Stimulated activated naive CD4-positive, alpha-beta T cell (primary cell): ENCODE measurements at places on chromosomes 1 and 21.
A peak's percentile ranks its signal among the peaks of the same experiment; 100 is the strongest.

GRCh38 chr1:181541947-181542346 is 58.6 kb downstream of the CACNA1E start:
- no peak for DNase-seq

GRCh38 chr1:40383488-40384412 is 10.2 kb downstream of the SMAP2 start:
- no peak for DNase-seq

- no peak for DNase-seq
Observed at GRCh38 chr1:209223791-209224190, 359.7 kb upstream of the CAMK1G start.

- DNase-seq: no peak
Observed at GRCh38 chr1:44174630-44175029, 33.2 kb upstream of the KLF18 start.

DNA sequence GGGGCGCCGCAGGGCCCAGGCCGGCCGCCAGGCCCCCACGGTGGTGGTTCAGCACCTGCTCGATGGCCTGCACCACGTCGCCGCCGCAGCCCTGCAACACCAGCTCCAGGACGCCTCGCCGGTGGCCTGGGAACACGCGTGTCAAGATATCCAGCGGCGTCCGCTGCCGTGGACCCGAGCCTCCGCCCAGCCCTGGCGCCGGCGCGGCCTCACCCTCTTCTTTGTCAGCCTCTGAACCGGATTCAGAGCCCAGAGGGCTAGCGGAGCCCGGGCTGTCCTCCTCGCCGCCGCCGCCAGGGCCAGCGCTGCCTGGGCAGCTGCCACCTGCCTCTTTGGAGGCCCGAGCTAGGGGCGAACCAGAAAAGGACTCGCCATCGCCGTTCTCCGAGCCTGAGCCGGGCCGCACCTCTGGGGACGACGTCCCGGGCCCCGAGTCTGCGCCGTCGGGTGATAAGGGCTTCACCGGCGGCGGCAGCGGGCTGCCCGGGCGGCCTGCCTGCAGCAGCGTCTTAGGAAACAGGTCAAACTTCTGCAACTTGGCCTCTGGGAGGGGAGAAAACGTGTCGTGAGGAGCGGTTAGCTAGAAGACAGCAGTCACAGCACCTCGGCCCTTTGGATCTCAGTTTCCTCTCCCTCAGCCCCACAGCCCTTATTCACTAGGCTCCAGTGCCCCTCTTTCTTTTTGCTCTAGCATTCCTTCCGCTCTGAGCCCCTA is 3.9 kb downstream of the DMRTA2 start:
- no peak for DNase-seq

GRCh38 chr1:214002060-214002459 is 14.3 kb downstream of the PROX1 start:
- no peak for DNase-seq

DNA sequence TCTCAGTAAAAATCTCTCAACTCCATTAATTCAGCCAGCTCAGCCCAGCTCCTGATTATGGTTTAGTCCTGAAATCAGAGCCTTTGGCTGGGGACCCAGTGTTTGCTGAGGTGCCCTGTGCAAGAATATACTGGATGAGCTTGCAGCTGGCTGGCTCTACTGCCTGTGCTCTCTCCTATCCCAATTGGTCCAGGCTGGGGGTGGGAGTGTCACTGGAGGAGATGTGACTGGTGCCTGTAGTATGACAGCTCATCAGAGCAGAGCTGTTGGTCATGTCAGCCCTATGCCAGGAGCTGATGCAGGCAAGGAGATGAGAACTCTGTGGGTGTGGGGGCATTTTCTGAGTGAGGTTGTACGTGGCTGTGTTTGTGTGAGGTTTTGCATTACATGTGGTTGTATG is 87.0 kb downstream of the TNR start:
- DNase-seq: no peak

DNA sequence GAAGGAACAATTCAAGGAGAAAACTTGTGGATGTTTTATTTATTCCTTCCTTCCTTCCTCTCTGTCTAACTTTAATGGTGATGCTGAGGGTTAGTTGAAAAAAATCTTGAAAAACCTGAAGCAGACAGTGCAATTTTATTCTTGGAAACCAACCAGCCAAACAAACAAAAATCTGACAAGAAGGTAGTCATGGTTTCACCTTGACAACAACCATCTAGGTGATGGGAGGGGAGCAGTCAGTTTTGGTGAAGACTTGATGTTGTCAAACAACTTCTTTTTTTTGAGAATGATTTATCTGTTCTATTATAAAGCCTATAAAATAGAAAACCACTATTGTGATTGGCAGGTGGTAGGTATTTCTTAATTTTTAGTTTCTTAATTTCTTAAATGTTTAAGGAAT is 92.4 kb upstream of the GPR88 start:
- peak; percentile 88 for DNase-seq

- no peak for DNase-seq
Observed at GRCh38 chr1:197249324-197249723, 18.7 kb upstream of the CRB1 start.

DNA sequence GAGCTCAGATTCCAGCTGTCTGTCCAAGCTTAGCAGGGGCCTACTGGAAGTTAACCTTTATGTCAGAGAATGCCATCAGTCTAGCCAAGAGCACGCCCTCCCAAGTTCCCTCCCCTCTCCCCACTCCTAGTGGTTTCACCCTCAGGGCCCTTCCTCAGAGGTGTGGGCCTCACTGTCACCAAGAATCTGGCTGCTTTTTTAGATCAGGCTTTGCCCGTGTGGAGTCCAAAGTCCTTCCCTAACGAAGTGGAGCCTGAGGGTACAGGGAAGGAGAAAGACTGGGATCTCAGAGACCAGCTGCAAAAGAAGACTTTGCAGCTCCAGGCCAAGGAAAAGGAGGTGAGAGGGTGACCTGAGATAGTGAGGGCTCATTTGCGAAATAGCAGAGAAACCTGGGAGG is 4.1 kb downstream of the C1orf74 start:
- DNase-seq: no peak

DNA sequence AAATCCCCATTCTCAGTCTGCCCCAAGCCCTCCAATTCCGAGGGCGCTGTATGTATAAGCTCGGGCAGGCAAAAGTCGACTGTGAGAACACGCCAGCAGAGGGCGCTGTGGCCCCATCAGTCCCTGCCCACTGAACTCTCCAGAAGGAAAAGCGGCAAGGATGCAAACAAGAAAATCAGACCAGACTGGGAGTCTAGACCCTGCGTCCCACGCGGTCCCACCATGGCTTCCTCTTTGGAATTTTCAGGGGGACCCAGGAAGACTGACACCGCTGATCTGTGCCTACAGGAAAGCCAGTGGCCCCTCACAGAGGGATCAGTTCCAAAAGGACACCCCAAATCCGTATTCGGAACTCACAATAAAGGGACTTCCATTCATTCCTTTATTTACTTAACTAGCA is 19.5 kb downstream of the TEX35 start:
- peak; percentile 61 for DNase-seq

DNA sequence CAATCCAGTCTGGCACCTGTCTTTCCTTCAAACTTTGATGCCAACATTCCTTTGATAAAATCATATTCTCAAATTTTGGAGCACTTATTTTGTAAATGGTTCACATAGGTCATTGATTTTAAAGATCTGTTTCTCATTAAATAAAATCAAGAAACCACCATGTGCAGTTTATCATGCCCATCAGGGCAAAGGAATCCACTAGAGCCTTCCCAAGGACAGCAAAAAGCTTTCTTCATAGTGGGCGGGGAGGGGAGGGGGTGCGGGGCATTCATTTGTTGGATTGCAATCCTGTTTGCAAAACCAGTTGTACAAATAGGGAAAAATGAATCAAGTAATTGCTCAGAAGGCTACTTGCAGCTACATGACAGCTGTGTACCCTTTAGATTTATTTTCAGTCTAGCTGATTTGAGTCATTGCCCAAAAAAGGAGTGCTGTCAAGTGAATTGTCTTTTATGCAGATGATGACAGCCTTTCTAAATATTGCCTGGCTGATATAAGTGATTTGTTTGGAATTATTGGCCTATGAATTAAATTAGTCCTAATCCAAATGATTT is 23.0 kb downstream of the LRRC8B start:
- no peak for DNase-seq

GRCh38 chr1:71521655-71522264 is 440.9 kb upstream of the ZRANB2 start:
- no peak for DNase-seq

- no peak for DNase-seq
Observed at GRCh38 chr1:3658231-3658615, 5.9 kb downstream of the TP73 start.

- no peak for DNase-seq
Observed at GRCh38 chr1:101006553-101006952, 19.0 kb downstream of the DPH5 start.

- DNase-seq: no peak
Observed at GRCh38 chr1:183600136-183600535, 9.9 kb upstream of the NCF2 start.

DNA sequence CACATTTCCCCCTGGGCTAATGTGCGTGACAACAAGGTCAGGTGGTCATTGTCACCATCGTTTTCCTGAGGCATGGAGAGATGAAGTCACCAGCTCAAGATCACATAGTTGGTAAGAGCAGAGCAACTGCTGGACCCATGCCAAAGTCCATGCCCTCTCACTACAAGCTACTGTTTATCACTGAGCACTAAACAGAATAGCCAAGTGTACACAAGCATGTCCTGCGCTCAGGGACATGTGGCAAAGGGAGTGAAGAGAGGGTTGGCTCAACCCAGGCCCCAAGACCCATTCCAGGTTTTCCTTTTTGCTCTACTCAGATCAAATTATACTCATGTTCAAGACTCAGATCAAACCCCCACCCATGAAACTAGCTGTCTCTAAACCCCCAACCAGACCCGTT is 20.8 kb downstream of the LRRC52 start:
- DNase-seq: no peak

GRCh38 chr1:54120698-54121481 is 31.9 kb downstream of the CDCP2 start:
- no peak for DNase-seq

DNA sequence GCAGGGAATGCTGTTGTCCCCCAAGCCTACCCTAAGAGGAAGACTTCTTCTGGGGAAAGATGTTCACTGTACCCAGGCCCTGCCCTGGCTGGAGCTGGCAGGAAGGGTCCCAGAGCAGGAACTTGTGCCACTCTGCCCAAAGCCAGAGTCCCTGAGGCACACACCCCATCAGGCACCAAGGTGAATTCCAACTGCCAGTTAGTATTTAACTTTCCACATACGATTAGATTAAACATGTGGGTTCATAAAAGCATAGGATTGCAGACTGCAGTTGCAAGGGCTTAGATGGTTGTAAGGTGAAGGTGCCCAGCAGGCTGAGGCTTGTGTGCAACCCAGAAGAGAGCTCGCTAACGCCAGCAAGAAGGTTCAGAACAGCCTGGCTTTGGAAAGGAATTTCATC is at the start of gene KCNE2:
TSS of gene KCNE2 (plus strand) at position 274 of the 400 bp plus-strand sequence. CDS start 6,473 bp downstream, outside the sequence.
- no peak for DNase-seq

- no peak for DNase-seq
Observed at GRCh38 chr1:214102907-214103306, 115.1 kb downstream of the PROX1 start.

DNA sequence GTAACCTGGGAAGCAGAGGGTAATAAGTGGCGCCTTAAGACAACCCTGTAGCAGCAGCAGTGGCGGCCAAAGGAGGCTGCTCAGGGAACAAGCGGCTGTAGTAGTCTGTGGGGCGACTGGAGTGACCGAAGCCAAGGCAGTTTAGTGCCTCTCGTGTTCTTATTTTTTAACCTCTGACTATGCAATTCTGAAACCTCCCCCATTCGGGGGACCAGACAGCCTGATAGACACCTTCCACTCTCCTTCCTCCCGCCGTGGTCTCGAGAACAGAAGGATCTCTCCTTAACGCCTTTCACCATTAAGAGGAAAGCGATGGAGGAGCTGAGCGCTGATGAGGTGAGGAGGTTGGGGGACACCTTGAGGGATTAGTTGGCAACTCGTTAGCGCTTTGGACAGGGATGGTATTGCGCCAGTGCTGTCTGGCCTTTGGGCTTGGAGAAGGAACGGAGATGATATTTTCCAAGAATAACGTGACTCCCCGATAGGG is 644 bp downstream of the UBE4B start:
- no peak for DNase-seq

DNA sequence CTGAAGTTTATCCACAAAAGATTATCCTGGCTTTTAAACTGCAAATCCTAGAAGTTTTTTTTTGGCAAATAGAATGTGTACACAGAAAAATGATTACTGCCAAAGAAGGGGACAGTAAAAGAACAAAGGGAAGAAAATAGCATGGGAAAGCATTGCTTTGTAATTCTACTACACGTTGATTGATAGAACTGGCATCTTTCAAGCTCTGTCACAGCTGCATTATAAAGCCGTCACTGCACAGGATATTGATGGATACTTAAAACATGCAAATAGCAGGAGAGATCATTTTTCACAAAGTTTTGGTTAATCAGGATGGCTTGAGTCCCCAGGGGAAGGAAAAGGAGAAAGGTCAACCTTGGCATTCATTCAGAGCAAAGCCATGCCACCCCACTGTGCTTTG is 183.7 kb upstream of the RRP15 start:
- no peak for DNase-seq

GRCh38 chr21:45109831-45110492 is 35.6 kb downstream of the ADARB1 start:
- DNase-seq: peak; percentile 18

DNA sequence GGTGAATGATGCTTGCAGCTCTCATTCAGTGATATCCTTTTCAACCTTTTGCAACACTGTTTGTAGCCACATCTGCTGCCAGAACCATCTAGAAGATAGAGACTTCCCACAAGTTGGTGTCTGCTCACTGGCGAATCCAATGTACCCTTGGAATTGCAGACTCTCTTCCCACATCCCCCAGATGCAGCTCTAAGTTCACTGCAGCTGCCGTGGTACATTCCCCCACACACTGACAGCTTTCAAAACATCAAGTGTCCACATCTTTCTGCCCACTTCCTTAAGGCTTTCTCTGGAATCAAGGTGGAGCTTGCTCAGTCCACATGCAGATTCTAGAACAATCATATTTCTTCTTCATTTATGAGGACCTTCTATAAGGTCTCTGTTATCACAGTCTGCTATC is 99.2 kb downstream of the PLPPR4 start:
- no peak for DNase-seq

- no peak for DNase-seq
Observed at GRCh38 chr1:229964281-229964680, 102.8 kb upstream of the GALNT2 start.

- peak; percentile 33 for DNase-seq
Observed at GRCh38 chr1:1435106-1435903, at the start of gene VWA1. Gene VWA1, plus strand, starts transcription at chr1:1435690. Its CDS starts 59 bp downstream, at chr1:1435749.

- DNase-seq: no peak
Observed at GRCh38 chr1:9332513-9333143, 39.9 kb downstream of the SPSB1 start.
